ENCODE measurements at places on chromosomes 7 and 10.

DNA sequence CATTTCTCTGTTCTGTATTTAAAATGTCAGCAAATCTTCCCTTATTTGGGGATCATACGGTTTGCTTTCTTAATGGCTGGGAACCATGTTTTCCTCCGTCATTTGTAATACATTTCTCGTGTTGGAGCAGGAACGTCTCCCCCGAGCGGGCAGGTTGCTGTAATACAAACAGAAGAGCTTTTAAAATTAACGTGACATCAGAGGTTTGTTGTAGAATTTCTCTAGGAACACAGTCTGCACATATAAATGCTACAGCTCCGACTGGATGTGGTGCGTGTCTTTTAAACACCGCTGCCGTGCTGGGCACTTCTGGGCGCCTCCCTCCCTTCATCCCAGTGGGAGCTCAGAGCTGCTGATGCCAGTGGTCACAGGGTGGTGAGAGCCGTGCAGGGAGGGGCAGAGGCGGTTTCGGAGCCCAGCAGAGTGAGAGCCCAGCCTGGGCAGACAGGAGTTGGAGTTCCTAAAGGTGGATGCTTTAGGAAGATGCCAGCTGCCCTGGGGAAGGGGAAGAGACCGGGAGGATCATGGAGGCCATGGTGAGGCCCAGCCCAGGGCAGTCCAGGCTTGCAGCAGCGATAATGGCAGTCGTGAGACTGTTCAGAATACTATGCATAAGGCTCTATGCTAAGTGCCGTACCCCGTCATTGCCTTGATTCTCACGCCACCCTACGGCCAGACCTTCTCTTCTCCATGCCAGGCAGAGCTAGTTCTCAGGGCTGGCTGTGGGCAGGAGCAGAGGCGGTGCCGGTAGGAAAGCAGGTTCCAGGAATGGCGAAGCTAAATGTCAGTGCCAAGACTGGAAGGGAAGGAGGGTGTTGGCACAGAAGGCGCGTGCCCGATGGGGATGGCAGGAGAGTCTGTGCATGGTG, 96.2 kb downstream of the GLRX3 start:
- no peak for DNase-seq

- DNase-seq = no peak
These were observed 40.0 kb downstream of the KCTD7 start for GRCh38 chr7:66668677-66669076.

GRCh38 chr10:14926722-14927416, 27.0 kb downstream of the DCLRE1C start:
- DNase-seq = no peak

DNA sequence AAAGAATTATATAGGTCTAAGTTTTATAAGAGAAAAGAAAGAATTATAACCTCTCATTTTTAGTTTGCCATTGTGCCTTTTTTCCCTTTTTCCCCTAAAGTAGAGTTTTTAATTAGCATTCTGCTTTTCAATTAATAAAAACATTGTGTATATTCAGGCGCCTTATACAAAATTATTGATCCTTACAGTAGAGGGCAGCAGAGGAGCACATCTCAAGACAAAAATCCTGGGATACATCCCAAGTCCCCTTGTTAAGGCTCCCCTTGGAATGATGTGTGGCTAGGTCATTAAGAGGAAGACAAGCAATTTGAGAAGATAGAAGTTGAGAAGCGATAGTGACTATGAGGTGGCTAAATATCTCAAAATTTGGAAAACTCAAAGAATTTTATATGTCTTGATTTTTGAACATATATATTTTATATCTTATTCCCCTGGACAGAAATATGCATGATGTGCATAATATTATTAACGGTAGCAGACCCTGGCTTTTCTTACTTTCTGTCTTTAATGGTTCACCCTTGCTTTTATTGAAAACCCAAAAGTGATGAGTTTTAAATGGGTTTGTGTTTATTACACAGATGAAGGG, 19.1 kb upstream of the TPK1 start:
- no peak for DNase-seq

DNA sequence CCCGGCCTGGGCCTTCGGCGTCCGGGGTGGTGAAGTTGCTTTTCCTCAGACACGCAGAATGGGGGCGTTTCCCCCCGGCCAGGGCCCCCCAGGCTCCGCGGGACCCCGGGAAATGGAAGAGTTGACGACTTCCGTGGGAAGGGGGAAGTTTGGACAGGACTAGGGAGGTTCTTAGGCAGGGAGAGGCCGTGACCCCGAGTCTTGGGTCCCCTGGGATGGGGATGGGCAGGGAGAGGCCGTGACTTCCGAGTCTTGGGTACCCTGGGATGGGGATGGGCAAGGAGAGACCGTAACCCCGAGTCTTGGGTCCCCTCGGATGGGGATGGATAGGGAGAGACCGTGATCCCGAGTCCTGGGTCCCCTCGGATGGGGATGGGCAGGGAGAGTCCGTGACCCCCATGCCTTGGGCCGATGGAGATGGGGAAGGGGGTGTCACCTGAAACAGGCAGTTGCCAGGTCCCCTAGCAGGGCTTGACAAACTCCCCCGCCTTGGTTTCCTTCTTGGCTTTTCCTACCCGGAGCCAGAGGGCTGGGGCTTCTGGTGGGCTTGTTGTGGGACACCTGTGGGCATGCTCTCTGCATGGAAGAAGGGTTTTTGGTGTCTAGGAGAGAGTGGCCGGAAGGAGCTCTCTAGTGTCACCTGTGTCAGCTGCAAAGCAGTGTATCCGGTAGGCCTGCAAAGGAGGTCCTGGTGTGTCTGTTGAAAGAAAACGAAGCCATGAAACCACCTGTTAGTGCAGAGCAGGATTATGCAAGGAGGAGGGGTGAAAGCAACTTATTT, 1.1 kb downstream of the TRRAP start:
- DNase-seq = peak; percentile 33

DNA sequence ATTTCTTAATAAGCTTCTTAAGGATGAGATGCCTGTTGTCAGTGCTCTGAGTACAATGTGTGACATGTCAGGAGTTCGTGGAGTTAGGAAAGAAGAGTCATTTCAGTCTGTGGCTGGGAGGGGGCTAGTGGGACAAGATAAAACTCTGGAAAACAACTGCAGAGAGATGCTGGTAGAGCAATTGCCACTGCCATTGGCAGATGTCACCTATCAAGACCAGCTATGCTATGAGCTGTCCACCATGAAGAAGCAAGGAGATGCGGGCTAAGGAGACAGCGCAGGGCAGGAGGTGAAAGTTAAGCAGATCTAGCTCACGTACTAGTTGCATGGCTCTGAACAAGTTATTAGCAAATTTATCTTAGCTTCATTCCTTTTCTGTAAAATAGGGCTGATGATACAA, 756.7 kb downstream of the KCNMA1 start:
- no peak for DNase-seq

DNA sequence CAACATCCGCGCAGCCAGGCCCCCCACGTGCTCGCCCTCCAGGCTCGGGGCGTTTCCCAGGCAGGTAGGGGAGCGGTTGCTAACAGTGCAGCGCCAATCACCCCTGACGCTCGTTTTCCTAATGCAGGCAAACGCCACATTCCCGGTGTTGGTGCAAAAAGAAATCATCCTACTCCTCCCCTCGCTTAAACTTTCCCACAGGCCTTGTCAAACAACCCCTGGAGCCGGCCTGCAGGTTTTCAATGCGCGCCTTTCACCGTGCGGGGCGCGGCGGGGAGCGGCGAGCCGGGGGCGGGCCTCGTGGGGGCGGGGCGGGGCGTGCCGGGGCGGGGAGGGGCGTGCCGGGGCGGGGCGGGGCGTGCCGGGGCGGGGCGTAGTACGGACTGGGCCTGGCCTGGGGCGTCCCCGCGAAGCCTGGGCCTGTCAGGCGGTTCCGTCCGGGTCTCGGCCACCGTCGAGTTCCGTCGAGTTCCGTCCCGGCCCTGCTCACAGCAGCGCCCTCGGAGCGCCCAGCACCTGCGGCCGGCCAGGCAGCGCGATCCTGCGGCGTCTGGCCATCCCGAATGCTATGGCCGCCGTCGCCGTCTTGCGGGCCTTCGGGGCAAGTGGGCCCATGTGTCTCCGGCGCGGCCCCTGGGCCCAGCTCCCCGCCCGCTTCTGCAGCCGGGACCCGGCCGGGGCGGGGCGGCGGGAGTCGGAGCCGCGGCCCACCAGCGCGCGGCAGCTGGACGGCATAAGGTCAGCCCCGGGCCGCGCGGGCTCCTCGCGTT, at the start of gene ECHDC3:
Gene ECHDC3 (plus strand): TSS at position 374 of the 770 bp plus-strand sequence. CDS start 195 bp downstream, at position 569.
- peak; percentile 21 for DNase-seq

GRCh38 chr10:119542357-119542987, at the start of gene RGS10:
RGS10 (minus strand) TSS chr10:119542719; CDS start chr10:119542638, 81 bp downstream.
- peak; percentile 62 for DNase-seq

All from stimulated activated CD8-positive, alpha-beta memory T cell treated with anti-CD3 and anti-CD28 coated beads, Interleukin-15, amount 100 ng/mL, for 1 hour (primary cell).